ENCODE measurements at places on chromosomes 16 and 17.

- no peak for DNase-seq
Observed at GRCh38 chr17:70310221-70310672, 140.9 kb downstream of the KCNJ2 start.

DNA sequence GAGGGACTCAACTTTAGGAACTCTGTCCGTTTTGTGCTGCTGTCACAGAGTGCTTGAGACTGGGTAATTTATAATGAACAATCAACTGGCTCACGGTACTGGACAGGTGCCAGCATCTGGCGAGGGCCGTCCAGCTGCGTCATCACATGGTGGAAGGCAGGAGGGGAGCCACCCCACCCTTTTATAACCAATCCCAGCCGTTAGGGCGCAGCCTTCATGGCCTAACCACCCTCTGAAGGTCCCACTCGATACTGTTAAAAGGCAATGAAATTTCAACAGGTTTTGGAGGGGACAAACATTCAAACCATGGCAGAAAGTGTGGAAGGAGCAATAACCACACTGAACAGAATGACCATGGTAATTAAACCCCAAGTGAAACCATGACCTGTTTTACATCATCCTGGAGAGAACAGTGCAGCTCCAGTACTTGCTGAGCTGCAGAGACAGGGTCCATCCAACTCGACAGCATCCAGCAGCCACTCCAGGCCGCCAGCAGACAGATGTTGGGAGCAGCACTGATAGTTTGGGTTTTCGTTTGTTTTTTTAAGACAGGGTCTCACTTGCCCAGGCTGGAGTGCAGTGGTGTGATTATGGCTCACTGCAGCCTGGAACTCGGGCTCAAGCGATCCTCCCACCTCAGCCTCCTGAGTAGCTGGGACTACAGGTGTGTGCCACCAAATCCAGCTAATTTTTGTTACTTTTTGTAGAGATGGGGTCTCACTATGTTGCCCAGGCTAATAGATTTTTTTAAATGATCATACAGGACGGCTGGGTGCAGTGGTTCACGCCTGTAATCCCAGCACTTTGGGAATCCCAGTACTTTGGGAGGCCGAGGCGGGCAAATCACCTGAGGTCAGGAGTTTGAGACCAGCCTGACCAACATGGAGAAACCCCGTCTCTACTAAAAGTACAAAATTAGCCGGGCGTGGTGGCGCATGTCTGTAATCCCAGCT is 11.0 kb downstream of the CHMP6 start:
- no peak for DNase-seq

DNA sequence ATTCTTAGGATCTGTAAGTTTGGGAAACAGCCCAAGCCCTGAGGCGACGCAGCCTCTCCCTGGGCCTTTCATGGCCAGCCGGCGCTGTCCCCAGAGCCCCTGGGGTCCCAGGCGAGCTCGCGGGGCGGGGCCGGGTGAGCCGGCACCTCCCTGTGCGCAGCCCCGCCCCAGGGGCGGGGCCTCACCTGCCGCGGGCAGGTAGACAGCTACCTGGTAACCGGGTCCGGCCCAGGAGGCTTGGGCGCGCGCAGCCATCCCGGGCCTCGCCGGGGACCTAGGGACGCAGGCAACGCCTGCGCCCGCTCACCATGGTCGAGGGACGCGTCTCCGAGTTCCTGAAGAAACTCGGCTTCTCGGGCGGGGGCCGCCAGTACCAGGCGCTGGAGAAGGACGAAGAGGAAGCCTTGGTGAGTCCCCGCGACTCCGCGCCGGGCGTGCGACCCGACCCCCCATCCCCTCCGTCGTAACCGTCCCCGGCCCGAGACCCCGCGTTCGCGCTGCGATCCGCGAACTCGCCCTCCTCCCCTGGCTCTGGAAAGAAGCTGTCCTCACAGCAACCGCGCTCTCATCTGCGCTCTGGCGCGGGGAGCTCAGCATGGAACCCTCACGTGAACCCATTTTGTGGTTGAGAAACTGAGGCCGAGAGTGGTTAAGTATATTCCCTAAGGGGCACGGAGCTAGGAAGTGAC is at the start of gene ATP2C2:
Gene ATP2C2, plus strand, starts transcription at position 231 of the 689 bp plus-strand sequence. Its CDS starts 78 bp downstream, at position 309.
- DNase-seq, result no peak

GRCh38 chr16:568401-569258 is 1.1 kb upstream of the PIGQ start:
- DNase-seq, result no peak

GRCh38 chr17:55818451-55819375 is 67.9 kb downstream of the PCTP start:
- no peak for DNase-seq

DNA sequence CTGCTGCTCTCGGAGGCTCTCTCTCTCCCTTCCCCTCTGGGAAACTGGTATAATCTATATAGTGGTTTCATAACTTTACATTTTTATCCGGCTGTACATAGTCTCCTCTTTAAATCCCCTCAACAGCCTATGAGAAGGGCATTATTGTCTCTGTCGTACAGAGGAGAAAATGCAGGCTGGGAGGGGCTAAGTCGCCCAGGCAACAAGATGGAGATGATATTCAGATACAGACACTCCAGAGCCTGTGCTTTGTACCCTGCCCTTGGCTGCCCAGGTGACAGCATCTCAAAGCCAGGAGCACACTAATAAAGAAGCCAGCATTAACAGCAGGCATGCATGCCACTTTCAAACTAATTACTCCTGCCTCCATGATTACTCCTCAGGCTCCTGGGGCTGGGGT is 4.7 kb upstream of the EIF1 start:
- DNase-seq, result no peak

DNA sequence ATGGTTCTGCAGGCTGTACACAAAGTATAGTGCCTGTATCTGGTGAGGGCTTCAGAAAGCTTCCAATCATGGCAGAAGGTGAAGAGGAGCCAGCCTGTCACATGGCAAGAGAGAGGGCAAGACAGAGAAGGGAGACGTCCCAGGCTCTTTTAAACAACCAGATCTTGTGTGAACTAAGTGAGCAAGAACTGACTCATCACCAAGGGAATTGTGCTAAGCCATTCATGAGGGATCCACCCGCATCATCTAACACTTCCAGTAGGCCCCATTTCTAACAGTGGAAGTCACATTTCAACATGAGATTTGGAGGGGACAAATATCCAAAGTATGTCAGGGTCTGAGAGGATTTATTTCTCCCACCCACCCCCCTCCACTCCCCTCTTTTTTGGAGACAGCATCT is 56.2 kb upstream of the ELAC2 start:
- DNase-seq, result no peak

GRCh38 chr17:27578718-27579085 is 52.3 kb upstream of the LGALS9 start:
- peak; percentile 41 for DNase-seq

DNA sequence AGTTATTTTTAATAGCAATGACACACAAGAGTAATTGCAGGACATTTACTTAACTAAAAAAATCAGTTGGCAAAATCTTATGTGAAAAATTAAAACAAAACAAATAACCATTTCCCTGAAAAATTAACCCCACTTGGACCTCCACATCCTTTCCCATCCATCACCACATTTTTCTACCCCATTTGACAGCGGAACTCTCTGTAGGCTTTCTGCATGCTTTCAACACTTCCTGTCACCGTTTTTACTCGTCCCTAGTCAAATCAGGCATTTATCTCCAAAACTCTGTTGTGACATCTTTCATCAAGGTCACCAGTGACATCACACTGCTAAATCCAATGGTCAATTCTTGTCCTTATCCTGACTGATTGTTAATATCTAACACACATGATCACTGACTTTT is 27.5 kb downstream of the KCNJ16 start:
- DNase-seq, result no peak

- no peak for DNase-seq
Observed at GRCh38 chr17:64032081-64032480, 11.6 kb upstream of the ICAM2 start.

DNA sequence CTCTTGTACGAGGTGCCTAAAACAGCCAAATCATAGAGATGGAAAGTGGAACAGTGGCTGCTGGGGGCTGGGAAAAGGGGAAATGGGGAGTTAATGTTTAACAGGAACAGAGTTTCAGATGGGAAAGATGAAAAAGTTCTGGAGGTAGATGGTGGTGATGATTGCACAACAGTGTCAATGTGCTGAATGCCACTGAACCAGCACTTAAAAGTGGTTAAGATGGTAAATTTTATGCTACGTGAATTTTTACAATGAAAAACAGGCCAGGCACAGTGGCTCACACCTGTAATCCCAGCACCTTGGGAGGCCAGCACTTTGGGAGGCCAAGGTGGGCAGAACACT is 130.4 kb downstream of the C16orf78 start:
- no peak for DNase-seq

DNA sequence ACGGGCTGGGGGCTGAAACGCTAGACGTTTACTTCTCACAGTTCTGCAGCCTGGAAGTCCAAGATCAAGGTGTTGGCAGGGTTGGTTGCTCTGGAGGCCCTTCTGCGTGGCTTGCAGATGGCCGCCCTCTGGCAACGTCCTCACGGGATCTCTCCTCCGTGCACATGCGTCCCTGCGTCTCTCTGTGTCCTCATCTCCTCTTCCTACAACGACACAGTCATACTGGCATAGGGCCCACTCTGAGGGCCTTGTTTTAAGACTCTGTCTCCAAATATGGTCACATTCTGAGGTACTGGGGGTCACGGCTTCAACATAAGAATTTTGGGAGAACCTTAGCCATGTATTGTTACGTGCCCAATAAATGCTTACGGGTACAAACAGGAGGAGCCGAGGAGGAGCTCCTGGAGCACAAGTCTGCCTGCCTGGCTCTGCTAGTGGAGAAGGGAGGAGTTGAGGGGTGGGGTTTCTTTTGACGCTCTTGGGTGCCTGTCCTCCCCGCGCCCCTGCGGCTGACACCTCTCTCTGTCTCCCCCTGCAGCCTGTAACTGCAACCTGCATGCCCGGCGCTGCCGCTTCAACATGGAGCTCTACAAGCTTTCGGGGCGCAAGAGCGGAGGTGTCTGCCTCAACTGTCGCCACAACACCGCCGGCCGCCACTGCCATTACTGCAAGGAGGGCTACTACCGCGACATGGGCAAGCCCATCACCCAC is 141.1 kb downstream of the NTN1 start:
- DNase-seq, result no peak

DNA sequence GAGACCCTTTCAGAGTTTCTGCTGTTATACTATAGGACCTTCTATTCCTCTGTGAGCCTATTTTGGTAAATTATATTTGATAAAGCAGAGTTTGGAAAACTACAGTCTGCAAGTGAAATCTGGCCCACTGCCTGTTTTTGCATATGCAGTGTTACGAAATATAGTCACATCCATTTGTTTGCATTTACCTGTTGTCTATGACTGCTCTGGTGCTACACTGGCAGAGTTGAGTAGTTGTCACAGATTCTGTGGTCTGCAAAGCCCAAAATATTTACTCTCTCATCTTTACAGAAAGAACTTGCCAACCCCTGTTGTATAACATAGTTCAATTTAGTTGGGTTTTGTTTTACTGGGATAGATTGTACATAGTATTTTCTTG is 42.3 kb downstream of the TNRC6A start:
- no peak for DNase-seq

DNA sequence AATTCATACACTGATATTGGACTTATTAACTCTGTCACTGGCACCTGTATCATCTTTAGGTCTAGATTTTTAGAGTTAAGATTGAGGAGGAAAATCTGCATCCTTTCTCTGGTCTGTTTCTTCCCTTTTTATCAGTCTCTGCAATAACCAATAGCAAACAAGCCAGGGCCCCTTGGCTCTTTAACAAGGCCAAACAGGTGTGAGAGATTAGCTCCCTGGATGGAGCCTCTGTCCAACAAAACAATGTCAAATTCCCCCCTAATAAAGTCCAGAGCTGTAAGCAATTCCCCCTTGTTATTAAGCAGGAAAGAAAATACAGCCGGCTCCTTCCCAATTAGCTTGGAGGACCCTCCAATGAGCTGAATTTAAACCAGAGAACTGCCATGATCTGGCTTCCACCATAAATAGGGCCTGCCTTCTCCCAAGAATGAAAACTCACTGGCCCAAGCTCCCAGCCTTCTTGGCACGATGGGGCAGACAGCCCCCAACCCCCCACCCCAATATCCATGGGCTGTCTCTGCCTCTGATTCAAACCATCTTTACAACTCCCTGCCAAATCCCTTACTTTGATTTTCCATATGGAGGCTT is 56.1 kb upstream of the SOX9 start:
- no peak for DNase-seq

DNA sequence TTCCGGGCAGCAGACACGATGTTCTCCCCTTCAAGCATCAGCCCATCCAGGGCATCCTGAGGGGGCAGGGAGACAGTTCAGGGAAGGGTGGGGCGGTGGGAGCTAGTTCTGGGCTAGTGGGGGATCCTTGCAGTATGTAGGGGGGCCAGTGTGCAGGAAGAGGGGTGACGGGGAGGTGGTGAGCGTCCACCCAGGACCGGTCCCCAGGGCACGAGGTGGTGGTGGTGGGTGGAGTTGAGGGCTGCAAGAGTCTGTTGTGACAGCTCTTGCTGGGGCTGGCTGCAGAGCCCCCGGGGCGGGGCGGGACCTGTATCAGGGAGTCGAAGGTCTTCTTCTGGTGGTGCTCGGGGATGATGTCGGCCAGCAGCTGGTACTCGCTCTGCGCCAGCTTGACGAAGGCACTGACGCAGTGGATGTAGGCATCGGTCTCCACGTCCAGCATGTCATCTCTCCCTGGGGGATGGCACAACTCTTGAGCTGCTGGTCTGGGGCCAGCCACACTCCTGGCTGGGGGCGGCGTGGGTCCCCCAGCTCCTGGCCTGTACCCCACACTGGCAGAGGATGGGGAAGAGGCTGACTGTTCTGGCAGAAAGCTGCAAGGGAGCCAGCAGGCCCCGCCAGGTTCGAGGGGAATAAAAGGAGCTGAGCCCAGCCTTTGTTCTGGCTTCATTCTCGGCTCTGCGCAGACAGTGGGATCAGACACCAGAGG is 10.0 kb downstream of the ZACN start:
- no peak for DNase-seq

DNA sequence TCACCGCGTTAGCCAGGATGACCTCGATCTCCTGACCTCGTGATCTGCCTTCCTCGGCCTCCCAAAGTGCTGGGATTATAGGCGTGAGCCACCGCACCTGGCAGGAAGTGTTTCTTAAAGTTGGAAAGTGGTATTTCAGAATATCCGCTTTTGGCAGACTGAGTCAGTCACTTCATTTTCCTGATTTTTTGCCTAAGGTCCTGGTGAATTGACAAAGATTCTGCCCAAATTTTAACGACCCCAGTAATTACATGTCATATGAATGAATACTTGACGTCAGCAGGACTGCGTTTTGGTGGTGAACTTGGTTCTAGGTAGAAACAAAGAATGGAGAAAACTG is 4.5 kb upstream of the BRCA1 start:
- DNase-seq, result no peak

GRCh38 chr17:63973930-63974593 is 1.3 kb upstream of the SCN4A start:
- DNase-seq, result no peak

- no peak for DNase-seq
Observed at GRCh38 chr16:10189861-10190390, 7.7 kb upstream of the GRIN2A start.

GRCh38 chr16:71894229-71894920 is 956 bp upstream of the IST1 start:
- DNase-seq, result no peak

- no peak for DNase-seq
Observed at GRCh38 chr17:43911904-43912303, 4.6 kb upstream of the MPP2 start.

All from stimulated activated CD8-positive, alpha-beta memory T cell treated with anti-CD3 and anti-CD28 coated beads, Interleukin-7, amount 100 ng/mL, for 48 hours (primary cell).